NCI-H187 treated with DMSO at 0.1 percent for 48 hours (cell line): ENCODE measurements at places on chromosomes 5 and 9.

DNA sequence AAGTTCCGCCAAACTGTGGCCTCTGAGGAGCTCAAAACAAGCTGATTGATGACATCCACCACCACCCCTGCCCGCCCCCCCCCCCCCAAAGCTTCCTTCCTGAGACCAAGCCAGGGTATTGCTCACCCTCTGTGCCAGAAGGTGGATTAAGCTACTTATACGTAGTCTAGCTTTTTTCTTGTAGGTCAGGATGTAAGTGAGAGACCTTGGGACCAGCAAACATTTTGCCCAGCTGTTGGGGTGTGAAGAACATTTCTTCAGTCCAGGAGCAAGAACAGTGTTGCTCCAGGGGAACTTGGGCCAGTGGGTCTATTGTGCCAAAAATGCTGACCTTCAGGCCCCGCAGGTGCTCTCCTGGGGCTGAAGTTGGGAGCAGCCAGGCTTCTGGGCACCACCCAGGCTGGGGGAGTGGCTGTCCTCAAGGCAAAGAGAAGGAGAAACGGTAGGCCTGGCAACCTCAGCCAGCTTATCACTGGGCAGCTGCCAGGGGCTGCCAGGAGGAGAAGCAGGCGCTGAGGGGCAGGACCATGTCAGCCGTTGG lies 18.0 kb downstream of the NEURL1B start:
- DNase-seq: no peak

DNA sequence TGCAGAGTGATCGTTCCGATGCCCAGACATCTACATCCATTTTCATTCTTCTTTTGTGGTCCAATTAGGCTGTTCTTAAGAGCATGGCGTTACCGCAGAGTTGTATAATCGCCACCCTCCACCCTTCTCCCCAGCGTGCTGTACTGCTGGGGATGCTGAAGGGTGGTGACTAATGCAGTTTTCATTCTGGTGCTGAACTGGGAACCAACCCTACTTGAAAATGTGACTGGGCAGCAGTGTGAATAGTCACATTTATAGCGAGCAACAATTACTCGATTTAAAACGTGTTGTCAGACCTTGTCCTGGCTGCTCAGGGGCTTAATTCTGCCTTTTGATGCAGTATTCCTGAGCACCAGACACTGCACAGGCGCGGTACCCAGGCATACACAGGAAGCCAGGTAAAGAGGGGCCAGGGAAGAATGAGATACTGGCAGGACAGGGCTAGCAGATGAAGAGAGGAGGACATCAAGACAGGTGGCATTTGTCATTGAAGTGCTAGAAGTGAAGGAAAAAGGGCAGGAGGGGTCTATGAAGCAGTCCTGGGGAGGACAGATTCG lies 719 bp upstream of the ISCA1 start:
- no peak for DNase-seq

DNA sequence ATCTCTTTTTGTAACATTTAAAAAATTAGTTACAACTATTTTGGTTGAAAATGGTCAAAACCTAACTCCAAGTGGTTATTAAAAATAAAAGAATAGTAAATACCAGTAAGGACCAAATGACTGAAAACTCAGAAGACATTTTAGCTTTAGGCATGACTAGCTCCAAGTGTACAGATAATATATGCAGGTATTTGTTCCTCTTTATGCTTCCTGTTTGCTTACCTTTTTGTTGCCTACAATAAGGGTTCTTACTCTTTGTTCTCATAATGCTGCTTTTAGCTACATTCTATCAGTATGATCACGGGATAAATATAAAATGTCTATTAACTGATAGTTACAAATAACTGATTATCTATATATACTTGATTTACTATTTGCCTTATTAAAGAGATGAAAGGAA lies 259.6 kb downstream of the CDH12 start:
- no peak for DNase-seq

DNA sequence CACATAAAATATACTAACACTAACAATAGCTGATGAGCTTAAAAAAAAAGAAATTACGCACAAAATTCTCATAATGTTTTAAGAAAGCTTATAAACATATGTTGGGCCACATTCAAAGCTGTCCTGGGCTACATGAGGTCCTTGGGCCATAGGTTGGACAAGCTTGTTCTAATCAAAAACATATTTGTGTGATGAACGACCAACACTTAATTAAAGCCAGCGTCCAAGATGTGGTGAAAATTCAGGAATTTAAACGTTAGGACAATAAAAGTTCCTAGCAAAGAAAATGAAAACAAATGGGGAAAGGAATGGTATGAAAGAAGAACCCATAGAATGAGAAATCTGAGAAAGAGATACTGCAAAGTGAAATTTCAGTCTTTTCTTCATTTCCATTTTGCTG lies 429.6 kb upstream of the DMAC1 start:
- no peak for DNase-seq

GRCh38 chr5:91373006-91373405 lies 10.1 kb downstream of the ARRDC3 start:
- no peak for DNase-seq
